Colonic mucosa (tissue), 4 donors: ENCODE measurements at places on chromosomes 4 and X. TPM values are rescaled to one million over a fixed set of nuclear protein-coding genes. Genes with fewer than 3 reads are reported as not detected.

NDP gene
- not detected for total RNA-seq

GSX2 gene
- total RNA-seq = not detected

GATA1 gene
- total RNA-seq = 0.77 TPM

GAGE12J gene
- total RNA-seq = not detected

HPGDS gene
- 1.7 TPM for total RNA-seq

POF1B gene
- 145 TPM for total RNA-seq

PDE6B gene
- total RNA-seq = 2.3 TPM

ETDB gene
- total RNA-seq = not detected

FAM90A26 gene
- total RNA-seq = not detected

GRCh38 chr4:176444741-176445140, 125.0 kb downstream of the SPCS3 start:
- DNase-seq = no peak

GRCh38 chrX:11579636-11580600, 85.8 kb downstream of the ARHGAP6 start:
- DNase-seq = no peak

DNA sequence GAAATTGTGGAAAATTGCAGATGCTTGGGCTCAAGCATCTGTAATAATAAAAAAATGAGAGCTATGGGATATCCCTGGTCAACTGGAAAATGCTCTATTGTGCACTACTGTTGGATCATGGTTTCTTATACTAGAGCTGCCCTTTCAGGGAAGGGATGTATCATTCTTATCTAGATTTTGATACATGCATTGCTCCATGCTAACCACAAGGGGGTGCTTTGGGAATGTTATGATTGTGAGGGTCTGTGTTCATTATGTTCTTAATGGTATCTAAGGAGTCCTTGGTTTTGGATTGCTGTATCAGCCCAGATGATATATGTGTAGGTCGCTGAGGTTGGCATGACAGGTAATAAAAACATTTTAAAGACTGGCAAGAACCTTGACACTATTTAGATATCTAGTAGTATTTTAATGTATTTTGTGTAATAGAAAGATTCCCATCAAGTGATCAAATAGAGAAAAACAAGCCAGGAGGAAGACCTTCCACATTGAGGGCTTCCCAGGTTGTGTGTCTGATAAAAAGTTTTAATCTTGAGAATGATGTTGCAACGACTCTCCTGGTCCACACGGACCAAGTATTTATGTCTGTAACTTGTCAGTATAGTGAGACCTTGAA, 49.2 kb upstream of the TLR2 start:
- no peak for DNase-seq

DNA sequence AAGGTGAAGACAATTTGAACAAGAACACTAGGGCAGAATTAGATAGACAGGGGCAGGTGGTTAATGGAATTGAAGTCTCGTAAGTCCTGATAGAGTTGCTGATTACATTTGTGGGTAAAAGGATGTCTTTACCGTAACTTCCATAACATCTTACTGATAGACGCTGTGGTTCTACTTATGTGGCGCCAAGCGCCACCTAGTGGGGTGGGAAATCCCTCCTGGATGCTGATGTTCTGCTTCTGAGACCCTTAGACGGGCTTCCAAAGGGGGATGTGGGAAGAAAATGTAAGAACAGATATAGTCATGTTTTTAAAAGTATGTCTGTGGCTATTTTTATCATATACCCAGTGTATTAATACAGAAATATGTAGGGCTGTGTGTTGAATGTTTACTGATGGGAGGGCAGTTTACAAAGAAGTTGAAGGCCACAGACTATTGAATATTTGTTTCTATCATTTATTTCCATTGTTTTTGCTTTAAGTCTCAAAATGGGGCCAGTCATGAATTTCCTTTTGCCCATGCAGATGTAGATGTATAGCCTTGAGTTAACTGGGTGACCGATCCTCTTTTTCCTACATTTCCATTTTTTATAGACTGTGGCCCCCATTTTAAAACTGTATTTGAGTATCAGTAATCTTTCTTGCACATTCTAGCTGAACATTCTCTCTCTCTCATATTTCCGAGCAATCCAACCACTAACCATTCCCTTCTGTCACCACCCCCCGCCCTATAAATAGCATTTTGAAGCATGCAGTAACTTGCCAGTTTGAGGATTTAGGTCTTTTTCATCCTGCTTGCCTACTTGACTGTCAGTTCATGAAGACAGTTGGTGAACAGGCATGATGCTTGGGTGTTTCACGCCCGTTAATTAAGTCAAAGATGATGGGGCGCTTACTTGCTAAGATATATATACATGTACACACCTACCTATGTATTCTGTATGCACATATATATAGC, 12.1 kb upstream of the TLR8 start:
- DNase-seq = peak; percentile 40

DNA sequence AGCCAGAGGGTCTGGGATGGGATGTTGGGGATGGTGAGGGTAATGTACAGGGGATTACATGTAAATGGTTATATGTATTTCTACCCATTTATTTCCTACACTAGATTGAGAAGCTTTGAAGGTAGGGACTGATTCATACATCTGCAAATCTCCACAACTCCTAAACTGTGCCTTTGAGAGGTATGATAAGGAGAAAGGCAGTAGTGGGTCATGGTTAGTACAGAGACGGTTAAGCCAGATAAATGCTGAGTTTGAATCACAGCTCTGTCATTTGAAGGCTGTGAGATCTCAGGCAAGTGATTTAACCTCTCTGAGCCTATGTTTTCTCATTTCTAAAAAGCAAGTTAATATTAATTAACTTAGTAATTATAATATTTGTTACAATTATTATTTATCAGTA, 29.3 kb upstream of the IL21 start:
- no peak for DNase-seq

DNA sequence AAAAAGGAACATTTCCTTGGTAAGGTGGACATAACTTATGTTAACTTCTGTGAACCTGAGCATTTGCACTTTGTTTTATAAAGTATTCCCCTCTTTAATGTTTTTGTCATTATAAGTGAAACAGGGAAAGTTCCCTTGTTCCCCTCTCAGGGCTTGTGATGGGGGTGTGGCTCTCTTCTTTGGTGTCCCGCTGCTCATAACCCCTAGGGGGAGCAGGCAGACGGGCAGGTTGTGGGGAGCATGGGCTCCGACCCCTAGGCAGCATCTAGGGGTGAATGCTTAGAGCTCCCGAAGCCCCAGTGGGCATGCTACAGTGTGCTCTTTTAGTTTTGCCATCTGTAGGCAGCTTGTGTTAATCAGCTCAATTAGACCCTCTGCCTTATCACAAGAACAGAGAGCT, 200.4 kb downstream of the DACH2 start:
- no peak for DNase-seq

DNA sequence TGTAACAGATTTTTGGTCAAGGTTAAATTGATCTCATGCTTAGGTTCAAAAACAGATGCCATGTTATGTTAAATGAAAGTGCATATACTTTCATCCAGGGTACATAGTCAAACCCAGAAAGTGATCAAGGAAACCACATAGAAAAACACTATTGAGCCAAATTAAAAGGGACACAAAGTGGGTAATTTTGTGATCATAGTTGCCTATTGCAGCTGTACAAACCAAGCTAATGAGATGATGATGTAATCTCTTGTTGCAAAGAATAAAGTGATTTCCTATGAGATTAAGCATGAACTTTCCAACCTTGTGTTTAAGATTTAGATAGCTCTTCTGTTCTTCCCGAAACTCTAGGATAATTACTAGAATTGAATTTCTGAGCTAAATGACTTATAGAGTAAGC, 20.2 kb upstream of the LIMCH1 start:
- no peak for DNase-seq

GRCh38 chr4:163901319-163901718, 406.8 kb downstream of the TMA16 start:
- no peak for DNase-seq

- no peak for DNase-seq
Observed at GRCh38 chrX:123408821-123409737, 225.0 kb downstream of the GRIA3 start.

- DNase-seq = no peak
Observed at GRCh38 chr4:64559571-64559970, 150.3 kb upstream of the TECRL start.

DNA sequence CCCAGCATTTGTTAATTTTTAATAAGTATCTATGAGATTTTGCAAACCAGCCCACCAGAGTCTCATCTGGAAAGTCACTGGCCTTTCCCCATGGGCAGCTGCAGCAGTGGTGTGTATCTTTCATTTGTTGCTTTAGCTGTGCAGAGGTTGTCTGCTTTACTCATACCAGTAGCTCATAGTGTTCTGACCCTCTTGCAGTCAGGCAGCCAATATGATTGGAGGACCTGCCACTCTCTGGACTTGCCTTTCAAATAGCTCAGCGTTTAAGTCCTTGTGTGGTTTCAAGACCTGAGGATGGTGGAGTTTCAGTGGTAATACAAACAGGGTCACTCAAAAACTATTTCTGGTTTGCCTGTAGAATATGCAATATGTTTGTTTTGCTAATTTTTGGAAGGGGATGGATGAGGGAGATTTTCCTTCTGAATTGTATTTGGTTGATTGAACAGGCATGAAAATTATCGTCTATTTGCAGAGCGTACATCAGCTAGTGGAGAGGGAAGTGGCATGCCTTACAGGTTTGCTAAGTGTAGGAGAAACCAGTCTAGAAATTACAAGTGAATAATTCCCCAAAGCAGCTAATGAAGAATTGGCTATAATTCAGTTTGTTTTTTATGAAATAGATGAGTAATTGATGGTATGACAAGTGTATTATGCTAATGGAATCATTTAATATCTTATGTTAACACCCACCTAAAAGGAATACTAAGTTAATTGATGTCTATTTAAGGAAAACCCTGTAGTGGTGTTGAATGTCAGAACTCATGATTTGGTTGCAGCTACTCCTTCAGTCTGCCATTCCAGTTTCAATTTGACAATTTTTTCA, 8.9 kb downstream of the POLA1 start:
- DNase-seq = no peak

DNA sequence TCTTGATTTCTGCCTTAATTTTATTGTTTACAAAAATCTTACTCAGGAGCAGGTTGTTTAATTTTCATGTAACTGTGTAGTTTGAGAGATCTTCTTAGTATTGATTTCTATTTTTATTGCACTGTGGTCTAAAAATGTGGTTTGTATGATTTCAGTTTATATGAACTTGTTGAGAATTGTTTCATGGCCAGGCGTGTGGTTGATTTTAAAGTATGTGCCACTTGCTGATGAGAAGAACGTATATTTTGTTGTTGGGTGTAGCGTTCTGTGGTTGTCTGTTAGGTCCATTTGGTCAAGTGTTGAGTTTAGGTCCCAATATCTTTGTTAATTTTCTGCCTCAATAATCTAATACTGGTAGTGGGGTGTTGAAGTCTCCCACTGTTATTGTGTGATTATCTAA, 996.8 kb downstream of the PCDH19 start:
- no peak for DNase-seq

DNA sequence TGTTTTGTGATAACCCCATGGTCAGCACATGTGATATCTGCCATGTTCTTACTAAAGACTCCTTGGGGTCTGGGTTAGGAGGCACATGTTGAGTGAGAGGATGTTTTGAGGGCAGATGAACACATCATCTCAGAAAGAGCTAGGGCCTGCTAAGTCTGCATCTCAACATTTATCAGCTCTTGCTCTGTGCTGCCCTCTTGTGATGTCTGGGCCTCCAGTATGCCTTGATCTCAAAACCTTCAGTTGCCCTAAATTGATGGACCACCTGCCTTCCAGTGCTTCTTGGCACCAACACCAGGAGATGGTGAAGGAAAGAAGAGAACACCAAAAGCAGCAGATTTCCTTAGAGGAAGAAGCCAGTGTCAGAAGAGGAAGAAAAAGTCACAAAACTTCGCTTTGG, 22.5 kb downstream of the MID1 start:
- peak; percentile 29 for DNase-seq

DNA sequence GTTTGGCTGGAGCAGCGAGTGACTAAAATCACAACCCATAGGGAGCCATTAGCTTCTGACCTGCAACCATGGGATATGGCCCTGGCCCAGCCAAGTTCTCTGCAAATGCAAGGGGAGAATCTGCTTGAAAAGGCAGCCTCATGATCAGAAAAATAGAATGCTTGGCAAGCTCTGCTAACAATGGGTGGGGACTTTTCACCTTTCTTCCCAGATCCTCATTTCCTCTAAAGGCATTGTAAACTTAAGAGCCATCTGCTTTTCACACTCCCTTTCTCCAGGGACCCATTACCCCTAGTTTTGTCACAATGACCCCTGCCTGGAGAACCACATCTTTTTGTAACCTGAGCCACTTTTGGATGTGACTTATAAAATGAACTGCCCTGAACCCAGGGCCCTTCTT, 104.3 kb downstream of the PARM1 start:
- DNase-seq = no peak

DNA sequence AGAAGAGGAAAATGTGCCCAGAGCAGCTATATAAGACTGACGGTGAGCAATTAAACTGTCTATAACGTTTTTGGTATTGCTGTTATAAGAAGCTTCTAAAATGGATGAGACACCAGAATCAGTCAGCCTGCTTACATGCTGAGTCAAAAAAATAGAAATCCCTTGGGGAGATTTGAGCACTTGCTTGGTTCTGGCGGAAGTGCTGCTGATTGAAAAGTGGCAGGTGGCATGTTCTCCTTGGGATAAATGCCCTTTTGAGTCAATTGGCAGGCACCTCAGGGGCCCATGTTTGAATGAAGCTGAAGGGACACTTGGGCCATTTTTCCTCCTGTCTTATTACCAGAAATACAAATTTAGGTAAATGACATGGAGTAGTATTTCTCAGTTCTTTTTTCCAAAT, 148.7 kb downstream of the PTCHD1 start:
- DNase-seq = no peak

DNA sequence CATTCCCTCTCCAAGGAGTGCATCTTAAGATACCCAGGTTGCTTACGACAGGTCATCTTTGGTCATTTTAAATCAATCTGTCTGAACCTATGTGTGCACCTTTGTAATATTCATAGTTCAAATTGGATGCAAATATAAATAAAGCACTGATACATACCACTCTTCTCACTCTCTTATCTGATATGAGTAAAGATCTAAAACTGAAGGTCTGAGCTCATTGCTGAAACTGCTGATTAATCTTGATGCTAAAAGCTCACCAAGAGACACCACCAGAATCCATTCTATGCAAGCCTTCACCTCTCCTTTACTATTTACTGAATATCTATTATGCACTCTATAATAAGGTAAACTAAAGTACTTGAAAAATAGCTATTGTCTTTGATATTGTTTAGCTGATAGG, 16.6 kb downstream of the HSD17B13 start:
- no peak for DNase-seq

DNA sequence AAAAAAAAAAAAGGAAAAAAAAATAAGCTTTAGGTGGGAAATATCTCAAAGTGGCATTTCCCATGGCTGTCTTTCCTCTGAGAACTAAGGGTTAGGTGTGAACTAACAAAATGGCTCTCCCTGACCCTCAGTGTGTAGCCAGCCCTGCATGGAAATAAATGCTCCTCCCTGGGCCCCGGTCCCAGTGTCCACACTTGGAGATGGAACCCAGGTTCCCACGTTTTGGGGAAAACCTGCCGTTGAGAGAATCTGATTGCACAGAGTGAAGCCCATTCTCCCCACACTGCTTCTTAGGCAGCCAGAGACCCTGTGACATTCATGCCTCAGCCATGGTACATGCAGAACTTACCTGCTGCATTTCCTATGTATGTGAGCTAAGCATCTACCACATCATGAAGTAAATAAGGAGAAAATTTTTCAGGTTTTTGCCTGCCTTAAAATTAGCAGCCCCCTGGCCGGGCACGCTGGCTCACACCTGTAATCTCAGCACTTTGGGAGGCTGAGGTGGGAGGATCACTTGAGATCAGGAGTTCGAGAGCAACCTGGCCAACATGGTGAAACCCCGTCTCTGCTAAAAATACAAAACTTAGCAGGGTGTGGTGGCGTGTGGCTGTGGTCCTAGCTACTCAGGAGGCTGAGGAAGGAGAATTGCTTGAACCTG, 34.5 kb downstream of the HTT-AS start:
- DNase-seq = no peak

GRCh38 chrX:6614506-6614905, 79.6 kb upstream of the VCX3A start:
- no peak for DNase-seq
